Activated CD4-positive, alpha-beta T cell treated with anti-CD3 and anti-CD28 coated beads, Interleukin-2, amount 50 U/mL, for 48 hours (primary cell): ENCODE measurements at places on chromosomes 5 and 9.
A peak's percentile ranks its signal among the peaks of the same experiment; 100 is the strongest.

DNA sequence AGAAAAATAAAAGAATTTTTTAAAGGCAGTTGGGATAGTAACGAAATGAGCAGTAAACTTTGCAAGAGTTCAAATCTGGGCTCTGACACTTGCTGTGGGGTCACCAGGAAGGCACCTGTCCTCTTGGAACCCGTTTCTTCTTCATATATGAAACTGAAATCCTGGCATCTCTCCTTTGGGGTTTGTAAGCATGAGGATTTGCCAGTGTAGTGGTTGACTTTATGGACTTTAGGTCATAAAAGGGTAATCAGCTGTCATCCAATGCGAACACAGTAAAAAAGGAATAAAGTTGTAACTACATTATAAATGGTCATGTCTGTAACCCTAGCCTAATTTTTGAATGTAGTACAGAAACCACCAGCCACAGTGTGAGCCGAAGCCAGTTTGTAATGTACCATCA lies 1.3 kb downstream of the RAB14 start:
- DNase-seq = no peak

- DNase-seq = no peak
Measured at GRCh38 chr5:35383041-35383440, 152.8 kb upstream of the PRLR start.

DNA sequence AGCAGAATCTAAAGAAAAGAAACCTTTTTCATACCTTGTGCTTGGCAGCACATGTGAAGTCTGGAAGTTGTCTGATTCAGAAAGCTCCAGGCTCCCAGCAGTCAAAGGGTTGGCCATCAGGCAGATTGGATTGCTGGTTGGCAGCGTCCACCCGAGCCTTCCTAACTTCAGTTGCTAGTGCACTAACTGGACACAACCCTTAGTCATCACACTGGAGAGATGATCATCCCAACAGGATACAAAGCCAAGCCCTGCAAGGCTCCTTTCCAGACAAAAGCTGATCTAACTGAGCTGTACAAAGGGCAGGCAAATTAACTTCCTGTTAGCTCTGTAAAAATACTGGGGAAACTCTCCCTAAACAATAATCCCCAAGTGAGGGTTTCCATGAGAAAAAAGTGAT lies 185.6 kb downstream of the SNX18 start:
- no peak for DNase-seq

- DNase-seq = no peak
Measured at GRCh38 chr9:547314-547713, 294.2 kb upstream of the DMRT1 start.

DNA sequence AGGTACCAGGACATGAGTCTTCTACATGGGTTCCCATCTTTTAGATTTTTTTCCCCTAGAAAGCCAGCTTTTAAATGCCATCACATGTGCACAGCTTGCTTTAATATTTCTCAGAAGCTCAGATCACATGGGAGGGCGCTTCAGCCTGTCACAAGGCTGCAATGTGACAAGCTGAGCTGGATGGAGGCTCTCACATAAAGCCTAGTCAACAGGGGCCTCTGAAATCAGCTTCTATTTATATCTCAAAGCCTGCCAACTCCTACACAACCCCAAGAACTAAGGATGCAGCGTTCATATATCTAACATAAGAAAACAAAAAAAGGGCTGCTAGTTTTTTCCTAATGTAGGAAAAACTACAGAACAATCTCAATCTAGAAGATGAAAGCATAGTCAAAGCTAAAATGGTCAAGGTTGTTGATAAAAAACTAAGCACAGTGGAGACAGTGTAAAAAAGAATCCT lies 2.3 kb downstream of the ZFAND5 start:
- DNase-seq = peak; percentile 48

GRCh38 chr5:32508806-32509805 lies 64.6 kb upstream of the ZFR start:
- no peak for DNase-seq

GRCh38 chr5:115415143-115415491 lies 118.7 kb upstream of the CCDC112 start:
- no peak for DNase-seq
